HuH-7.5 (cell line): ENCODE measurements at places on chromosomes 4 and X.

- DNase-seq = no peak
Observed at GRCh38 chrX:93791304-93791703, 117.3 kb downstream of the FAM133A start.

DNA sequence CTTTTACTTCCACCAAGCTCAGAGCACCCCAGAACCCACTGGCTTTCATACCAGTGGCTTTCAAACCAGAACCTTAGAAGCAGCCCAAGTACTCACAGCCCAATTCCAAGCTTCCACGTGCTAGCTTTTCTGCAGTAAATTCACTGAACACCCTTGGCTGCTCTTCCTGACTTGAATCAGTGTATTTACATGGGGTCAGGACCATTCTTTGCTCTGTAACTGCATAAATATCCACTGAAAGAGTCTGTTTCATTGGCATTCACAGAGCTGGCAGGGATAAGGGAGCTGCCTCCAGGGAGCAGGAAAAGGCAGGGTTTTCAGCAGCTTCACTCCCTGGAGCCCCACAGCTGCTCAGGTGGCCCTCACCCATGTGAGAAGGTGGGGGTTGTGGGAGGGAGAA is 43.8 kb downstream of the RAI2 start:
- DNase-seq = no peak

GRCh38 chr4:7917669-7918068 is 22.0 kb downstream of the AFAP1 start:
- DNase-seq = no peak

GRCh38 chrX:125786316-125786715 is 379.8 kb downstream of the DCAF12L2 start:
- no peak for DNase-seq

GRCh38 chrX:152343306-152343705 is 107.8 kb downstream of the GABRA3 start:
- no peak for DNase-seq

- no peak for DNase-seq
Observed at GRCh38 chr4:159103384-159103990, 608 bp downstream of the RAPGEF2 start.
